Activated CD4-positive, alpha-beta memory T cell treated with anti-CD3 and anti-CD28 coated beads, Interleukin-2, amount 10 ng/mL, durations not matched to agents 7 days and 5 days (primary cell): ENCODE measurements at places on chromosomes 11 and 22. TPM values are rescaled to one million over a fixed set of nuclear protein-coding genes. Genes with fewer than 3 reads are reported as not detected.

GRCh38 chr22:41425660-41426365 lies 20.8 kb downstream of the TOB2 start:
- peak; percentile 77 for DNase-seq

DNA sequence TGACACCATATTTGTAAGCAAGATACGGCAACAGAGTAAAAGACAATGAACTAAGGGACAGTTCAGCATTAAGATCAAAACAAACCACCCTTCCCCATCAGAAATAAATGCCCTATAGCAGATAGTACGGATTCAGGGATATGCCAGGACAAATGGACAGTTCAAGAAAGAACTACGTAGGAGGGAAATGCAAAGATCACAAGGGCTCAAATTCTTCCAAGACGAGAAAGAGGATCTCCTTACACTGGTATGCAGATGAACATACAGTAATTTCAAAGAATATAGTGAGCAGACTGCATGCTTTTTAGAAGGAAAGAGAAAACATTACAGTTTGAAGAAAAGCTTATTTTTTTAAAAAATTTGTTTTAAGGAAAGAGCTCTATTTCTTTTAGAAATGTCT lies 124.7 kb upstream of the APOA1 start:
- no peak for DNase-seq

GRCh38 chr11:104091281-104092096 lies 55.0 kb downstream of the DDI1 start:
- DNase-seq = no peak

GRCh38 chr22:30348404-30348803 lies 8.3 kb downstream of the SF3A1 start:
- DNase-seq = no peak

GRCh38 chr22:22960307-22960706 lies 72.7 kb downstream of the IGLL5 start:
- no peak for DNase-seq

DNA sequence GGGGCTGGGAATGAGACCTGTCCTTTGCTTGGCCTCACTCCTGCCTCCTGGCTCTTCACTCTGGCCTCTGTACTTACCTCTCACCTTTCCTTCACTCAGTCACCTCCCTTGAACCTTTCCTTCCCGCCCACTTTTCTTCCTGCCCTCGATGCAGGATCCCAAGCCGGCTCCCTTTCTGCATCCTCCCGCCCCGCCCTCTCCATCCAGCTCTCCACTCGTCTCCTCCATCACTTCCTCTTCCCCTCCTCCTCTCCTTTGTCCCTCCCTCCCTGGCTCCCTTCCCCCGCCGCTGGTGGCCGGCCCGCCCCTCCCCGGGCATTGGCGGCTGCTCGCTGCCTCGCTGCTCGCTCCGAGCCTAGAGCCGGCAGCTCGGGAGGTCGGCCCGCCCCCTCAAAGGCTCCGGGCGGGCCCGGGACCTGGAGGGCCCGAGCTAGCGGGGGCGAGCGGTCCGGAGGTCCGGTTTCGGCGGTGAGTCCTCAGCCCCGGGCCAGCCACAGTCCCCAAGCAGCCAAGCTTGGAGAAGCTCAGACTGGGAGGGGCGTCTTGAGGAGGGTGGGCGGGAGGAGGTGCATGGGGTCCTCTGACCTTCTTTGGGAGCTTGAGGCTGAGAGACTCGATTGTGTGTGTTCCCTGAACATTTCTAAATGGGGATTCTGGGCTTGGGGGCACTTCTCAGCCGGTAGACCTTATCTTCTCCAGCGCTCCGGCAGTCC lies 13.8 kb downstream of the PHLDB1 start:
- DNase-seq = peak; percentile 29

- peak; percentile 54 for DNase-seq
These were observed 10.3 kb downstream of the TOP3B start for GRCh38 chr22:21972293-21972779.

DNA sequence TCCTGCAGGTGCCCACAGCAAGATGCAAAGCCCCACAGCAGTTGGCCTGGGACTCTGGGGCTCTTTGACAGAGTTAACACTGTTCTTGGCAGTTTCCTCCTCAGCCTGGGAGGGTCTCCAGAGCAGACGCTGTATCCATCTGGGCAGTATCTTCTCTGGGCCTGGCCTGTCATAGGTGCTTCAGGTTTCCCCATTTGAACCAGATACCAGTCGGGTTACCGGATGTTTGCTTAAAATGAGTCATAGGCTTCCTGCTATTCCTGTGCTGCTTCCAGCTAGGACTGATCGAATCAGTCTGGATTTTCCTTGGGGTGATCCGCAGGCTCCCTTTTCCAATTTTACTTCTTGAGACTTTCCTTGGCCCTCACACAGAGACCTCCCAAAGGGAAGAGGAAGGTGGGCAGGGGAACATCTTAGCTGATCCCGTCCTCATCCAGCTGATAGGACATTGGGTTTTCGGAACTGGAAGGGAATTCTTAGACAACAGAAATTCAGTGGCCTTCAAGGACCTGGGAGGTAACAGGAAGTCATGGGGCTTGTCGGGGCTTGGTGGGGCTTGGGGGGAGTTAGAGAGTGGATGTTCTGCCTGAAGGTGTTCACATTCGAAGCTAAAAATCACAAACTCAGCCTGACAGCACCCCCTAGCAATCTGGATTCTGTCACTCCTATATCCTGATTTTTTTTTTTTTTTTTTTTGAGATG lies 2.4 kb upstream of the RANGAP1 start:
- no peak for DNase-seq

GRCh38 chr11:129249351-129249750 lies 57.2 kb upstream of the ARHGAP32 start:
- no peak for DNase-seq

DNA sequence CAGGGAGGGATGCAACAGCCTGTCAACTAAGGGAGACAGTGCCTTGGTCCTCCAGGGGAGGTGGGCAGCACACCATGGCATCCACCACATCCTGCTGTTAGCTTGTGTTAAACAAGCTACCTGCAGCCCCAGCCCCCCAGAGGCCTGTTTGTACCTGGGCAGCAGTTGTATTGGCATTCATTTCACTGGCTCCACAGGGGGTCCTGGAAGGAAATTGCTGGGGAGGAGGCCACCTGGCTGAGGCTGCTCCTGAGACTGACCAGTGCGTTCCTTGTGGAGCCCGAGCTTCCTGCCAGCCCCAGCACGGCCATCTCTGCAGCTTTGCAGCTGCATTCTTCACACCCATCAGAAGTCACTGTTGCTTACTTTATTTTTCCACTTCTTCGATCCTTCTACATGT lies 479.9 kb downstream of the INSC start:
- no peak for DNase-seq

GRCh38 chr22:44393066-44393465 lies 80.3 kb upstream of the SHISAL1 start:
- no peak for DNase-seq

DNA sequence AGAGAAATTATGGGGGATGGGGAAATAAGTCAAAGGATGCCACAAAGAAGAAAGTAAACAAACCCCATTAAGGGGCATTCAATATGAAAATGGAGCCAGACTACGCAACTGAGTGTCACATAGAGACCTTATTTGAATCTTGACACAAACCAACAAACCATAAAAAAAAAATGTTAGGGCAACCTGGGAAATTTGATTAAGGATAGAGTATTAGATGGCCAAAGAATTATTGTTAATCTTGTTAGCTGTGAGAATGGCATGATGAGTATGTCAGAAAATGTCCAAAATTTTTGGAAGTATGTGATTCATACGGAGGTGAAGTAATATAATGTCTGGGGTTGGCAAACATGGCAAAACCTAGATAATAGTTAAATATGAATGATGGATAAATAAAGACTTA lies 322.1 kb upstream of the MPPED2 start:
- no peak for DNase-seq

- no peak for DNase-seq
These were observed at the start of gene GSTT4 for GRCh38 chr22:24005201-24005600. Gene GSTT4, minus strand, starts transcription at chr22:24005453. Its CDS starts 97 bp downstream, at chr22:24005356.

DNA sequence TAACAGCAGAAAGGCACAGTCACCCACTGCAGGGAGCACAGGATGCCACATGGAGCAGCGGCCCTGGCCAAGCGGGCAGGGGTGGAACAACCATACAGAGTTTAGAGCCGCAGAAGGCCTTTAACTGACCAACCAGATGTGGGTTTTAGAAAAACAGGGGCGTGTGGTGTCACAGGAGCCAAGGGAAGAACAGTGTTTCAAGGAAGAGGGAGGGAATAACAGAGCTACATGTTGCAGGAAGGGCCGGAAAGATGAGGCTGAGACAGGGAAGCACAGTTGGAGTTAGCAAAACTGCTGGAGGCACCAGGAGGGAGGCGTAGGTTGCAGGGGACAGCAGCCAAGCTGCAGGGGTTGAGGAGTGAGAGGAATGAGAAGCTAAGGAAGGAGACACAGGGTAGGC lies 7.8 kb upstream of the NAA40 start:
- DNase-seq = no peak

- DNase-seq = no peak
These were observed 29.5 kb upstream of the ANO5 start for GRCh38 chr11:22163394-22163797.

GRCh38 chr11:11078344-11079086 lies 220.7 kb upstream of the ZBED5 start:
- DNase-seq = no peak

GRCh38 chr11:128323381-128323780 lies 264.0 kb downstream of the ETS1 start:
- DNase-seq = peak; percentile 65

GRCh38 chr11:6563667-6564066 lies 39.7 kb downstream of the RRP8 start:
- no peak for DNase-seq

DNA sequence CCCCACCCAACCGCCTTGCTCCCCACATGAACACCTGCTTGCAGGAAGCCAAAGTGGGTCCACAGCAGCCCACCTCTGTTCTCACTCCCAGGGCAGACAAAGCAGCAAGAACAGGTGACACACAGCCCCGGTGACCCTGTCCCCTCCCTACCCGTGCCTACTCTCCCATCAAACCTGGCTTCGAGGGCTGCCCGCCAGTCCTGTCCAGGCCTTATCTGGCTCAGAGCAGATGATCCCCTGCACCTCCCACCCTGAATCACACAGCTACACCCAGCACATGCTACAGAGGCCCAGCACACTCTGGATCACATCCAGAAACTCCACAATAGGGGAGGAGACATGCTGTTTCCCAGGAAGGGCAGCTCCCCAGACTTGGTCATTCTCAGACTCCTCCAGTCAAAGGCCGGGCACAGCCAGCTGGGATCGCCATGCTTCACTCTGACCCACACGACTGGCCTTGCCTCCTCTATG lies 6.2 kb upstream of the RGL4 start:
- DNase-seq = no peak

- DNase-seq = no peak
These were observed 19.4 kb downstream of the APLP2 start for GRCh38 chr11:130088919-130089673.

- no peak for DNase-seq
These were observed 83.4 kb upstream of the SORL1-AS1 start for GRCh38 chr11:121536126-121536525.

DNA sequence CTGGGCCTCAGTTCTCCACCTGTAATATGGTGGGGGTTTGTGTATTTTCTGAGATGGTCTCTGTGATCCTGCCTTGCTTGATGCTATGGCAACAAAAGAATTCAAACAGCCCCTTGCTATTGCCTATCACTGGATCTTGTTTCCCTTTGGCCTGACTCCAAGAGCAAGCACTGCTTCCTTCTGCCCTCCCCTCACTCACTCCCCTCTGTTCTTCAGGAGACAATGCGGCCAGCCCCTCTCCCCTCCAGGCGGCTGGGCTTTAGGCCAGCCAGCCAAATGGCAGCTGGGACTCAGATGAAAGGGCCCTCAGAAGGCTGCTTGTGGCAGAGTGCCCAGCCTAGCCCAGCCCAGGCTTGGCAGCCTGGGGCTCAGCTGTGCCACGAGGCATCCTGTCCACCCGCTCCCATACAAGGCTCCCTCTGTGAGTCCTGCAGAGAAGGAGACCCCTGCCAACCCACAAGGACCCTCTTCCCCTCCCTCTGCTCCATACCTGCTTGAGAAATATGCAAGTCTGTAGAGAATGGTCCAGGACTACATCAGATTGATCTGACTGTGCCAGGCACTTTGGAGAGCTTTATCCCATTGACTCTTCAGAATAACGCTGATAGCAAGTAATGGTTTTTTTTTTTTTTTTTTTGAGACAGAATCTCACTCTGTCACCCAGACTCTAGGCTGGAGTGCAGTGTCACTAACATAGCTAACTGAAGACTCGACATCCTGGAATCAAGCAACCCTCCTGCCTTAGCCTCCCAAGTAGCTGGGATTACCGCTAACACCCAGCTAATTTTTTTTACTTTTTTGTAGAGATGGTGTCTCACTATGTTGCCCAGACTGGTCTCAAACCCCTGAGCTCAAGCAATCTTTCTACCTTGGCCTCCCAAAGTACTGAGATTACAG lies 7.6 kb upstream of the KCTD14 start:
- no peak for DNase-seq

GRCh38 chr11:78298291-78298771 lies 109.6 kb downstream of the USP35 start:
- DNase-seq = no peak

DNA sequence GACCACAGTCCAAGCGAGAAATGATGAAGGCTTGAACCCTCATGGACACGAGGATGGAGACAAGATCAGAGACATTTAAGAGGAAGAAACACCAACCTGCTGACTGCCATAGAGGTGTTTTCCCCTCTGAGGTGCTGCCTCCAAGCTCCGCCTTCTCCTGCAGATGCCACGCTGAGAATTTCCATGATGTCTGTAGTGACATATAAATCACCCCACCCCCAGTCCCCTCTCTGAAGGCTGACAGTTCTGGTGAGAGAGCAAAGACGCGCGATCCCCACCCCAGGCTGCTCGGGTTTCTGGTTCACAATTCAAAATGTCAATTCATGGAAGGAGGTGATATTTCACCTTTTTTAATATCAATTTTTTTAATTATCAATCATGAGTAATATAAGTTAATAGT lies 28.2 kb downstream of the LRRC32 start:
- DNase-seq = peak; percentile 15

DNA sequence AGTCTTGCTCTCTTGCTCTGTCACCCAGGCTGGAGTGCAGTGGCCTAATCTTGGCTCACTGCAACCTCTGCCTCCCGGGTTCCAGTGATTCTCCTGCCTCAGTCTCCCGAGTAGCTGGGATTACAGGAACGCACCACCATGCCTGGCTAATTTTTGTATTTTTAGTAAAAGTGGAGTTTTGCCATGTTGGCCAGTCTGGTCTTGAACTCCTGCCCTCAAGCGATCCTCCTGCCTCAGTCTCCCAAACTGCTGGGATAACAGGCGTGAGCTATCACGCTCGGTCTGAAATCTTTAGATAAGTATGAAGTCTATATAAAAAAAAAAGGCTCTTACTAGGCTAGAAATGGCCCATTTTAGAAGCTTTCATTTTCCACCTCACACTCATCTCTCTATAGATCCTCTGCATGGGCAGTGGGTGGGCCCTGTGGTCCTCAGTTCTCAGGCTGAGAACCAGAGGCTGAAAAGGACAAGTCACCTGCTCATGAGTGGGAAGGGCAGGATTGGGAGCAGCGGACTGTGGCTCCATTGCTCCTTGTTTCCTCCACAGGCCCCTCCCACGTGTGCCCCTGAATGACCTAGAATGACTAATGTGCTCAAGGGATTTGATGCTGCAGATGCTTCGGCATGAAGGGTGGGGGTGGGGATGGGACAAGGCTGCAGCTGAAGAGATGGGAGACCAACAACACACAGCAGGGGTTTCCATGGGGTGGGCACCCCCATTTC lies 19.8 kb upstream of the PRAME start:
- DNase-seq = no peak

- DNase-seq = no peak
These were observed 40.8 kb downstream of the SLC5A1 start for GRCh38 chr22:32083814-32084213.

GRCh38 chr11:70400643-70401042 lies 2.3 kb downstream of the CTTN start:
- no peak for DNase-seq

Gene CLMP
- total RNA-seq = 0.75 TPM

Gene HSPB2
- total RNA-seq = not detected

Gene DRD2
- total RNA-seq = 0.30 TPM

Gene FGF4
- not detected for total RNA-seq

Gene CTTN
- total RNA-seq = 1.7 TPM

Gene GAS2L1
- total RNA-seq = 23.4 TPM
